Activated CD4-positive, alpha-beta T cell treated with anti-CD3 and anti-CD28 coated beads, Interleukin-2, amount 50 U/mL, for 16 hours (primary cell): ENCODE measurements at places on chromosomes 6 and 20.

GRCh38 chr6:18473755-18474154, 86.6 kb downstream of the RNF144B start:
- no peak for DNase-seq

GRCh38 chr6:127201321-127201720, 65.3 kb upstream of the RNF146 start:
- no peak for DNase-seq

DNA sequence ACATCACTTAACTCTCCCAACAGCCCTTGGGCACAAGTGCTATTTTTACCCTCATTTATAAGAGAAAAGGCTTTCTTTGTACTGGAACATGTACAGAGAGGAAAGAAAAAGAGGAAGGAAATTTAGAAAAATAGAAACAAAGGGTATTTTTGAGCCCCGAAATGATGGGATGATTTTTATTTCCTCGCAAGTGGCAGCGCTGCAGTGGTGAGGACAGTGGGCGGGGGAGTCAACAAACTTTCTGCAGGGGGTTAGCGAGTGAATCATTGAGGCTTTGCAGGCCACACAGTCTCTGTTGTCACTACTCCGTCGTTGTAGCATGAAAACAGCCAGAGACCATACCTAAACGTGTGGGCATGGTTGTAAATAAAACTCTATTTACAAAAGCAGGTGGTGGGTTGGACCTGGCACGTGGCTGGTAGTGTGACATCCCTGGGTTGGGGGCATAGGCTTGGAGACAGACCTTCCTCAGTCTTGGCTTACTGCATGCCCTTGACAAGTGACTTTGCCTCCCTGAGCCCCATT, 25.5 kb upstream of the OCSTAMP start:
- DNase-seq: no peak

DNA sequence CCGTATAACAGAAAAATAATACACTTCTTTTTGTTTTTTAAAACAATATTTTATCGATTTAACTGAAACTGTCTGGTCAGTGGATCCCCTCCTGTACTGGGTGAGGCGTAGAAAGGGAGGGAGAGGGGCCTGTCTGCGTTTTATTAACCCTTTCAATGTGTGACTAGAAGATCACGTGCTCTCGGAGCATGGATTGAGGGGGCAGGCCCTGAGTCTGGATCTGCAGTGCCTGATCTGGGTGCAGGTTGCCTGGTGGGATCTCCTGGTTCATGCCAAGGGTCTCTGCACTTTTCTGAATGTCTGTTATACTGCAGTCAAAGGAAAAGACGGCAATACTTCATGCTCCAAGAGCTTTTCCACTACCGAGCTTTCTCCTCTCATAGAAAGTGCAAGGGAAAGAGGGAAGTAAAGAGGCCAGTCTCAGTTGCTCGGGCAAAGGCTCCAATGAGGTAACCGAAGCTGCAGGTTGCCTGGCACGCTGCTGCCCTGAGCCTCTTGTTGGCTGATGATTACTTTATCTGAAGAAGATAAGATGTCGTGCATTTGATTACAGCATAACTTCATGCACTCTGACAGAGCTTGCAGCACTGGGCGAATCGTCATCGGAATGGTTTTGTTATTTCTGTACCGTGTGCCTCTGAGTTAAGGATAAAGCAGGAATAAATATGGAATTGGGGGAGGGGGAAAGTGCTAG, 167.5 kb upstream of the PMEPA1 start:
- no peak for DNase-seq

DNA sequence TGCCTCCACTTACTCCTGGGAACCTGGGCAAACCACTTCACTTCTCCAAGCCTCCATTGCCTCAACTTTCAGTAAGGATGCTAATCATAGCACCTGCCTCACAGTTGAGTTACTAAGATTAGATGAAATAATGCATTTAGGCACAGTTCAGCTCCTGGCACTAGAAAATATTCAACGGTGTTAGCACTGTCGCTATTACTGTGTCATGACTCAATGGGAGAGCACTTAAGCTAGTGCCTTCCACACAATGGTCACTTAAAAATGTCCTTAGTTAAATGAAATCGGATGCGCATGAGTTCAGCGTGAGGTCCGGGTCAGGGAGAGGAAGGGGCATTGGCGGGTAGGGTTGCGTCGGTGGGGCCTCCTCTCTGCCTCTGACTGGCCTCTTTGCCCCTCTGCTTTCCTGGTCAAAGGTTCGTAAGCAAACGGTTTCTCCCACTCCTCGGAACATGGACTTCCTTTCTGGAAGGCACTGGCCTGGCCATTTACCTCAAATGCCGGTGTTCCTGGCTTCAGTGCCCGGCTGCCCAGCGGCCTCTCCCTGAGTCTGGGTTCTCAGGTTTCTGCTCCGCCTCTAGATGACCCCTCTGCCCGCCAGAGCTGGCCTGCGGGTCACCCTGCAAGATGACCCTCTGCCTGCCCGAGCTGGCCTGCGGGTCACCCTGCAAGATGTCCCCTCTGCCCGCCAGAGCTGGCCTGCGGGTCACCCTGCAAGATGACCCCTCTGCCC, 123.8 kb upstream of the QKI start:
- DNase-seq: no peak

GRCh38 chr6:14084388-14084787, 33.2 kb upstream of the CD83 start:
- no peak for DNase-seq

DNA sequence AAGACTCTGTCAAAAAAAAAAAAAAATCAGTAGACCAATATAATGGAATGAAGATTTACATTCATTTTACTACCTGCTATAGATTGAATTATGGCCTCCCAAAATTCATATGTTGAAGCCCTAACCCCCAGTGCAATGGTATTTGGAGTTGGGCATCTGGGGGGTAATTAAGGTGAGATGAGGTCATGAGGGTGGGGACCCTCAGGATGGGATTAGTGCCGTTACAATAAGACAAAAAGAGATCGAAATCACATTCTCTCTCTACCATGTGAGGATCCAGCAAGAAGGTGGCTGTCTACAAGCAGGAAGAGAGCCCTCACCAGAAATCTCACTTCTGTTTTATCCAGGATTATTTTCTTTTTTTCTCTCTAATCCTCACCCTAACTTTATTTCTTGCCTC, 100.6 kb upstream of the LOC128125822 start:
- DNase-seq: no peak

- no peak for DNase-seq
Measured at GRCh38 chr20:1474817-1475603, 8.4 kb upstream of the NSFL1C start.

GRCh38 chr6:57305107-57305506, 12.3 kb upstream of the PRIM2 start:
- DNase-seq: no peak

- no peak for DNase-seq
Measured at GRCh38 chr6:103085801-103086200, 1692.3 kb downstream of the GRIK2 start.

DNA sequence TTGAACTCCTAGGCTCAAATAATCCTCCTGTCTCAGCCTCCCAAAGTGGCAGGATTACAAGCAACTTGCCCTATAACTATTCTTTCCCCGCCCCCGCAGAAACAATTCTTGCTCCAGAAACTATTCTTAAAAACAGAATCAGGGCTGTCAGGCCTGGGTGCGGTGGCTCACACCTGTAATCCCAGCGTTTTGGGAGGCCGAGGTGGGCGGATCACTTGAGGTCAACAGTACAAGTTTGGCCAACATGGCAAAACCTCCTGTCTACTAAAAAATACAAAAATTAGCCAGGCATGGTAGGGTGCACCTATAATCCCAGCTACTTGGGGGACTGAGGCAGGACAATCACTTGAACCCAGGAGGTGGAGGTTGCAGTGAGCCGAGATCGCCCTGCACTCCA, 31.2 kb downstream of the SAMHD1 start:
- DNase-seq: no peak

GRCh38 chr6:149881066-149881766, 16.7 kb downstream of the RAET1E start:
- no peak for DNase-seq
